ENCODE measurements at places on chromosomes 11 and 22.

- DNase-seq, result no peak
Observed at GRCh38 chr11:22725079-22725478, 58.7 kb downstream of the GAS2 start.

GRCh38 chr22:39724390-39724789 is 153.8 kb downstream of the CACNA1I start:
- DNase-seq, result no peak

DNA sequence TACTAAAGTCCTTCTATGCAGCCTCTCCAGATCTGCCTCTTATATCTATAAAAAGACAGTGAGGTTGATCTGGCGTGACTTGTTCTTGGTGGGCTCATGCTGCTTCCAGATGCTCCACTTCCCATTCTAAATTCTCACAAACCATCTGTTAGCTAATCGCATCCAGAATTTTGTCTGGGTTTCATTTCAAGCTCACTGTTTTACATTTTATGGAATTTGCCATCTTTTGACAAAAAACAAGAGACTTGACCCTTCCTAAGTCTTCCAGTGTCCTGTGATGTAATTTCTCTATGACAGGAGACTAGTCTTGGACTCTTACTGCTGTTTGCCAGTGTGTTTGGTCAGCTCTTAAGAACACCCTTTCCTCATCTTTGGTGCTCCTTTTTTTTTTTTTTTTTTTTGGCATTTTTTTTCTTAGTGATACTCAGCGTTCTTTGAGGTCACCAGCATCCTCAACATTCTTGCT is 23.0 kb downstream of the CRKL start:
- DNase-seq, result peak; percentile 28

DNA sequence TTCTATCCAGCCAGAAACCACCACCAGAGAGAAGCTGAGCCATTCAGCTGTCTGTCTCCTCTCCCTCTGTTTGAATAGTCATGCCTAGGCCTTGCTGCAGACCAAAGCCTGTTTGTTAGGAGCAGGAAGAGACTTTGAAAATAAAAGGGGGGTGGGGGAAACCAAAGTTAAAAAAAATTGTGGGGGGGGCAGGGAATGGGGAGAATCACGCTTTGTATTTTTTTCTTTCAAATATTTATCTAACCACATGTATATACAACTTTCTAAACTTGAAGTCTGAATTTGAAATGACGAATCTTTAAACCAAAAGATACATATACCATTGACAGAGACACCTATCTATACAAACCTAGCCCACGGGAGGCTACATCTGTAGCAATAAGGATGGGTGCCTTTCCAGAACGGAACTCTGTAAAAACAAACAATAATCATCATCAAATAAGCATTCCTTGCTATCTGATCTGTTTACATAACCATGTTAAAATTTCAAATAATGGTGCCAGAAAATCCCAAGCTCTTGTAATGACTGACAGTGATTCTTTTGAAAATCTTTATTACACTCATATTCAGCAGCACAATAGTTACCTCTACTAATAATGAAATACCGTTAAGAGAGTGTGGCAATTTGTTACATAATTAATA is 14.3 kb downstream of the DDX17 start:
- DNase-seq, result no peak

DNA sequence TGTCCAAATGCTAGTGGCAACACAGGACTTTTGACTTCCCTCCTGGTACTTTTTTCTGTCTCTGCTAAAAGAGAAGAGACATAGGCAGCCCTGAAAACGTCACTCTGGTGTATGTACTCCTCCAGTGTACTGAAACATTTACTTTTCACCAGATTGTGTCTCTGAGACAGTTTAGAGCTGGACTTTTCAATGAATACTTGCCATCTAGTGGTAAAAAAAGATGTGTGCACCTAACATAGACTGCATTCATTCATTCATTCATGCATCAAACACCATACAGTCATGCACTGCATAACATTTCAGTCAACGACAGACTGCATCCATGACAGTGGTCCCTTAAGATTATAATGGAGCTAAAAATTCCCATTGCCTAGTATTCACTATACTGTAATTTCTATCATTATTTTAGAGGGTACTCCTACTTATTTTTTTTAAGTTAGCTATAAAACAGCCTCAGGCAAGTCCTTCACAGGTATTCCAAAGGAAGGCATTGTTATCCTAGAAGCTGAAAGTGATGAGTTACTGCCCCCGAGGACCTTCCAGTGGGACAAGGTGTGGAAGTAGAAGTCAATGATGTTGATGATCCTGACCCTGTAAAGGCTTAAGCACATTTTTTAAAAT is 186.2 kb downstream of the SPON1 start:
- peak; percentile 20 for DNase-seq

- DNase-seq, result no peak
Observed at GRCh38 chr22:19723983-19724827, 866 bp downstream of the GP1BB start.

DNA sequence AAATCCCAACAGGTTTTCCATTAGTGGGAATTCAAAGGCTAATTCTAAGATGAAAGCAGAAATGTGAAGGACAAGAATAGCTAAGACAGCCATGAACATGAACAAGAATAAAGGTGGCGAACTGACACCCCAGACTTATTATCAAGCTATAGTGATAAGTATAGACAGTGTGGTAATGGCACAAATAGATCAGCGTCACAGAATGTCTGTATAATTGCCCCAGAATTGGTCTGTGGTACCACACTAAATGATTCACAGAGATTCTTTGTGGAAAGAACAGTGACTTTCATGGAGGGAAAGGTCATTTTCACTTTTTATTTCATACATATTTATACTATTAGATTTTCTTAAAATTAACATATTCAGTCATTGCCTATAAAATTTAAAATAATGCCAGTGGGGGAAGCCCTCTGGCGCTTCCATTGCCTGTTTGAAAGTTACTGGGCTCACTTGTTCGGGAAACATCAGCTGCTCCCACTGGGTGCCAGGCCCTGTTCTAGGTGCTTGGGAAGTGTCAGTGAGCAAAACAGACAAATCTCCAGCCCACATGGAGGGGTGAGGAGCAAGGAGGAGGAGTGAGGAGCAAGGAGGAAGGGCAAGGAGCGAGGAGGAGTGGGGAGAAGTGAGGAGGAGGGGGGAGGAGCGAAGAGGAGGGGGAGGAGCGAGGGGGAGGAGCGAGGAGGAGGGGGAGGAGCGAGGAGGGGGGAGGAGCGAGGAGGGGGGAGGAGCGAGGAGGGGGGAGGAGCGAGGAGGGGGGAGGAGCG is 11.3 kb upstream of the NLRP6 start:
- peak; percentile 36 for DNase-seq

- no peak for DNase-seq
Observed at GRCh38 chr11:93791493-93791892, 7.4 kb downstream of the MED17 start.

GRCh38 chr11:124193221-124194010 is 10.3 kb downstream of the OR10D3 start:
- DNase-seq, result no peak

GRCh38 chr11:73478737-73479347 is 102.6 kb downstream of the RELT start:
- peak; percentile 49 for DNase-seq

DNA sequence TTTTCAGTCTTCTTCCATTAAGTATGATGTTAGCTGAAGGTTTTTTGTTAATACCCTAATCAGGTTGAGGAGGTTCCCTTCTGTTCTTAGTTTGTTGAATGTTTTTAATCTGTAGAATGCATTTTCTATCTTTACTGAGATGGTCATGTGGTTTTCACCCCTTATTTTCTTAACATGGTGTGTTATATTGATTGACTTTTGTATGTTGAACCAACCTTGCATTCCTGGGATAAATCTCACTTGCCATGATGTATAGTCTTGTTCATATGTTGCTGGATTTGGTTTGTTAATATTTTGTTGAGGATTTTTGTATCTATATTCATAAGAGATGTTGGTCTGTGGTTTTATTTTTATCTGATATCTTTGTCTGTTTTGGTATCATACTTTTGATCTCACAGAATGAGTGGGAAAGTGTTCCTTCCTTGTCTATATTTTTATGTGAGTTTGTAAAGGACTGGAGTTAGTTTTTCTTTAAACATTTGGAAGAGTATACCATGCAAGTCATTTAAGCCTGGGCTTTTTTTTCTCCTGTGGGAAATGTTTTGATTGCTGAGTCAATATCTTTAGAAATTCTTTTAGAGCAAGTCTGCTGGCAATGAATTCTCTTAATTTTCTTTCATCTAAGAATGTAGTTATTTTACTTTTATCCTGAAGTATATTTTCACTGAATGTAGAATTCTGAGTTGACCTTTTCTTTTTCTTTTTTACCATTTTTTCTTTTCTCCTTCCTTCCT is 5.5 kb upstream of the P4HA3 start:
- no peak for DNase-seq

GRCh38 chr11:43674560-43674959 is 6.0 kb upstream of the HSD17B12 start:
- no peak for DNase-seq

Data from RPMI7951 (cell line).